Astrocyte of the spinal cord (primary cell): ENCODE measurements at places on chromosomes 2 and 18.
A peak's percentile ranks its signal among the peaks of the same experiment; 100 is the strongest.

- DNase-seq, result no peak
Measured at GRCh38 chr2:241088791-241089732, 13.0 kb downstream of the MTERF4 start.

DNA sequence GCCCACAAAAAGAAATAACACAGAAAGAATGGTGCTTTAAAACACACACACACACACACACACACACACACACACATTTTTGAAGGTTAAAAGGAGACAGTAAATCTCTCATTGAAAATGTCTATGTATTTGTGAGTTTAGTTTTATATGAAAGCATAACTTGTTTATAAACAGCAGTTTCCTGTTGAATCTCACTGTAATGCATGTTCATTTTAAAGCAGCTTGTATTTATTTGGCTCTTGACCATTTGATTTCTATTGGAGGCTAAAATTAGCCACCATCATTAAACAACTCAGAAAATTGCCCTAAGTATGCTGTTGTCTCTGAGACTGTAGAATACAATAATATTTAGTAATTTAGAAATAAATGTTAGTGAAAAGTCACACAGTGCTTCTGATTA is 95.0 kb downstream of the TMEM185B start:
- DNase-seq, result no peak

DNA sequence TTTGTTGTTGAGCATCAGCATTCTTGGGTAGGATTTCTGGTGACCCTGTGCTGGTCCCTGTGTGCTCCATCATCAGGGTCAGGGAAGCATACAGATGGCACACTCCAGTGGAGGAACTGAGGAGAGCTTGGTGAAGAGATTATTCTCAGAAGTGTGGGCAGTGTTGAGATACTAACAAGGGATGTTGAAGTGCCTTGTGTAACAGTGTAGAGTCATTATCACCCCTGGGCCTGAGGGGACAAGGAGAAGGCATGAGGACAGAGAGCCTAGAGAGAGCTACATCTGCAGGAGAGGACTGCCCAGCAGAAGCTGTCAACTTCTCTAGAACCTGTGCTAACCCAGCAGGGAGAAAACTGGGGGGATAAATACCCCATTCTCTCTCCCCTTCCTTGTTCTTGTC is 189.0 kb downstream of the PLCL1 start:
- no peak for DNase-seq

- DNase-seq, result no peak
Measured at GRCh38 chr2:30264274-30264673, 32.9 kb downstream of the LBH start.

DNA sequence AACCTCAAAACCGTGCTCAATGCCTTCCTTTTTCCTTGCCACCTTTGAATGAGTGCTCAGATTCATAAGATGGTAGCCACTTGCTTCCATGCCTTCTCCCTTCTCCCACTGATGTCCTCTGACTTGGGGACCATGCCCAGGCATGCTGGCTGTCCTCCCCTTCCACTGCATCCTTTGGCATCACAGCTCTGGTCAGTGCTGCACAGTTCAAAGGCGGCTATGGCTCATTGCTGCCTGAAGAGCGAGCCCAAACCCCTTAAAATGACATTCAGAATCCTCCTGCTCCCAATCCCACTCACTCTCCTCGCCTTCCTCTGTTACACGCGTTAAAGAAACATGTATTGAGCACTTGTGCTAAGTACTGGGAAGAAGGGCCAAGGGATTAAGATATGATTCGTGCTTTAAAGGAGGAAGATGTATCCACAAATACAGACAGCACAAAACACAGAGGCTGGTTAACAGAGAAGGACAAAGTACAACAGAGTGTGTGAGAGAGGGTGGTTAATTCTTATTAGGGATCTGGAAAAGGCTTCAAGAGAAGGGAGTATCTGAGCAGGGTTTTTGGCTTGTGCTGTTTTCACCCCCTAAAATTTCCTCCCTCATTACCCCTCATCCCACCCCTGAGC is 81.8 kb downstream of the CERKL start:
- DNase-seq, result no peak

DNA sequence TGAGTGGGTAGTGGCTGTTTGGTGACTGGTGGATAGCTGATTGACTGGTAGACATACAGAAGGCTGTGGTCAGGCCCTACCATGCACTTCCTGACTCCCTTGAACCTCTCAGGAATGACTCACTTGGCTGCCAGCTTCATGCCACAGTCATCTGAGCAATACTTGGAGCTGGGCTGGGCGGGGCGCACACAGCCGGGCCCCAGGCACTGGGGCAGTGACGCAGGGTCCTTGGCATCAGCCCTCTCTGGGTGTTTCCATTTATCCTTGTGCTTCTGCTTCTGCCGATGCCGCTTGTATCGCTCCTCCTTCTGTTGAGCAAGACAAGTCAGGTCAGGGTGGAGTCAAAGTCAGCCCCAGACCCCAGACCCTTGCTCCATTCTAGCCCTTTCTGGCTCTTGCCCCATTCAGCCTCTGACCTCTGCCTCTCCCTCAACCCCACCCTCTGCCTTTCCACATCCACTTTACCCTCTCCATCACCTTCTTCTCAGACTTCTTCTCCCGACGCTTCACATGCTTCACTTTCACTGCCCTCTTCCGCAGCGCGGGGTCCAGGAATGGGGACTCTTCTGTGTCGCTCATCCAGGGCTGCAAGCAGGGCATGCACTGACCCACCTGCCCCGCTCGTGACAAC is 3.0 kb upstream of the MBD1 start:
- DNase-seq, result peak; percentile 2

DNA sequence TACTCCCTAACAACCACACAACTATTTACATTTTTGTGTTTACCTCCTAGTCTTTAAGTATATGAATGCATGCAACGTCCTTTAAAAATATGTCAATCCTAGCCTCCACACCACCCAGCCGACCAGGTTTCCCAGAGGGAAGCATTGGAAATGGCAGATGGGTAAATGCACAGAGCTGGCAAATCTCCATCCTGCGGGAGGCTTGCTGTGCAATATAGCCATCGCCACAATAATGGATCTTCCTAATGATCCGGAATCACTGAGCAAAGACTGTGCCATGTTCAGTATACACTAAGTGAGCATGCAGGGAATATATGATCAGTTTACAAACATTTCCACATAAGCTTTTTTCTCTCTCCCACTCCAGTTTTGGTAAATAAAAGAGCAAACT is 131.8 kb downstream of the NEDD4L start:
- DNase-seq, result no peak

DNA sequence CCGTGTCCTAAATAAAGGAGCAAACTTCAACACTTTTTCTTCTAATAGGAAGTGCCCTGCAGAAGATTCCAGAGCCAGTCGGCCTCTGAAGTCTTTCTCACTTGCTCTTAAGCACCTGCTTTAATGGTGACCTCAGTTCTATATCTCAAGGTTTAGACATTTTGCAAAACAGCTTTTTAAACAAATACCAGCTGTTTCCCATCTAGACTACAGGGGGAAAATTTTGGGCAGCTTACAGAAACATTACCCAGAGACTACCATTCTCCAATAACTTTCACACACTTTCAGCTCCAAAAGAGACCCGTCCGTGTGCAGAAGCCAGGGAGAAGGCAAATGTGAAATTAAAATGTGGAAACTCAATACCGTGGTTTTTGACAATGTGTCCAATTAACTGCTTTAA is 285.3 kb upstream of the CCDC68 start:
- DNase-seq, result no peak

DNA sequence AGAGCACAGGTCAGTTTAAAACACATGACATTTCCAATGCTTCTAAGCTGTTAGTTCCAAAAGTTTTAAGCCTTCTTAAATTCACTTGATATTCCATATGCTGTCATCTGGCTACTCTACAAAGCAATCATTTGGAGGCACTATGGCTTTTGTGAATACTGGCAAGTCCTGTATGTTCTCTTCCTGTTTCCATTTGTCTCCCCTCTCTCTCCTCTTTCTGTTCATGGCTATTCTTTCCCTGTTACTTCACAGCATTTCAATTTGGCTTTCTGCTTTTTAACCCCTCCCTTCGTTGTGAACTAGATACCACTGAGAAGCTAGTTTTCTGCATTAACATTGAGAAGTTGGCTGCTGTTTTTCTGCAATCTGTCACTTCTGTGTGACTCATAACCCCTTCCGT is 1337.2 kb upstream of the CELF4 start:
- no peak for DNase-seq

DNA sequence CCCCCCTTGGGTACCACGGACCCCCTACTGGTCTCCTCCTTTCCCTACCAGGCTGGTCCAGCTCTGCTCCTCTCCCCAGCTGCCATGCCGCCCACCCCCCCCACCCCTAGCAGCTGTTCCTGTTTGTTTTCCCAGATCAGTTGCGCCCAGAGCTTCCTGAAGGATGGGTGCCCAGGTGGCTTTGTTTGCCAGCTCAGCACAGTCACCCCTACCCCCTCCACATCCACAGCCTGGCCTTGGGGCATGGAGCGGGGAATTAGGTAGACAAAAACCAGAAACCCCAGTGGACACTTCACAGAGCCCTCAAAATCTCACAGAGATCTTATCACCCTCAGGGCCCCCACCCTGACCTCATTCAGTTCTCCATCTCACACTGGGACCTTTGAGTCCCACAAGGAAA is 3.7 kb upstream of the CRYBA2 start:
- no peak for DNase-seq

DNA sequence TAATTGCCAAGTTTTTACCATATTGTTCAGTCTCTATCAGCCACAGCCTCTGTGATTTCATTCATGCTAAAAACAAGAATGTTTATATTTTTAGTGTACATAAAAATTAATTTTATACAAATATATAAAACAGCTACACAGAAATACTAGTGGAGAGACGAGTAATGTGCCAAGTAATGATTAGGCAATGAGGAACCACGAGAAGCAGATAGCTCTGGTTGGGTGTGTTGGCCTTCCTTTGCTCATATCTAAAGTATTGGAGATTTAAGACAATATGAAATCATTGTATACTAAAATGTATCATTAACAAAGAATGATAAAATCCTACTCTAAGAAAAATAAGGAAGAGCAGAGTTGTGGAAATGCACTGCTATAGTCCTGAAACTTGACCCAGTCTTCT is 326.7 kb downstream of the AGAP1 start:
- no peak for DNase-seq

GRCh38 chr18:30971338-30971956 is 71.1 kb downstream of the DSC3 start:
- DNase-seq, result peak; percentile 57

GRCh38 chr2:236828820-236829219 is 256.9 kb upstream of the COPS8 start:
- DNase-seq, result no peak

- DNase-seq, result no peak
Measured at GRCh38 chr18:43793910-43794309, 516.6 kb upstream of the SYT4 start.

DNA sequence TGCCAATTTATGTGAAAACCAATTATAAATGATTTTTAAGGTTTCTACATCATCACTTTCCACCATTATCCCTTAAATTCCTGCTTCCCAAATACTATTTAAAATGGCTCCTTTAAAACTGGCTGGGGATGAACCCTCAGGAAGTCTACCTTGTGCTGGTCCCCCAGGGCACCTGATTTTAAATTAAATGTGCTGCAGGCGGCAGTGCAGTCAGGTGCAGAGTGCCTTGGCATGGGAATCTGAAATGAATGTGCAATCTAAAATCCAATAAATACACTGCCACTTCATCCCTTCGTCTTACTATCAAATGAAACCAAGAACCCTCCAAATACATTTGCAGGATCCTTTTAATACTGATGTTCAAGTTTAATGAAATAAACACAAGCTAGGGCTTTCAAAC is 61.8 kb downstream of the C2orf76 start:
- DNase-seq, result no peak

DNA sequence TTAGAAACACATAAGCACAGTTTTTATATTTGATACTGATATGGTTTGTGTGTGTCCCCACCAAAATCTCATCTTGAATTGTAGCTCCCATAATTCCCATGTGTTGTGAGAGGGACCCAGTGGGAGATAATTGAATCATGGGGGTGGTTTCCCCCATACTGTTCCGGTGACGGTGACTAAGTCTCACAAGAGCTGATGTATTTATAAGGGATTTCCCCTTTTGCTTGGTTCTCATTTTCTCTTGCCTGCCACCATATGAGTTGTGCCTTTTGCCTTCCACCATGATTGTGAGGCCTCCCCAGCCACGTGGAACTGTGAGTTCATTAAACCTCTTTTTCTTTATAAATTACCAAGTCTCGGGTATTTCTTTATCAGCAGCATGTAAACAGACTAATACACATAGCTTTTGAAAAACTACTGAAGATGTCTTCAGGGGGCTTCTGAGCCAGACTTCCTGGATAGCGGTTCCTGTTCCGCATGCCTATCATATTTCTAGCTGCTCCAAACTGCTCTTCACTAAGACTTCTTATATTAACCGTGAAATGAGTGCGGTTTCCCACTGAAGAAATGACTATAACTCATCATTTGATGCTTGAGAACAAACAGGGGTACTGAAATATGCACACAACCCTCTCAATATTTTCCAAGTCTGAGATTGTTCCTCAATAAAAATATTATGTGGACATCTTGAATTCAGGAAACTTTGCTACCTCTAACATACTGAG is 75.8 kb downstream of the SPHKAP start:
- no peak for DNase-seq

DNA sequence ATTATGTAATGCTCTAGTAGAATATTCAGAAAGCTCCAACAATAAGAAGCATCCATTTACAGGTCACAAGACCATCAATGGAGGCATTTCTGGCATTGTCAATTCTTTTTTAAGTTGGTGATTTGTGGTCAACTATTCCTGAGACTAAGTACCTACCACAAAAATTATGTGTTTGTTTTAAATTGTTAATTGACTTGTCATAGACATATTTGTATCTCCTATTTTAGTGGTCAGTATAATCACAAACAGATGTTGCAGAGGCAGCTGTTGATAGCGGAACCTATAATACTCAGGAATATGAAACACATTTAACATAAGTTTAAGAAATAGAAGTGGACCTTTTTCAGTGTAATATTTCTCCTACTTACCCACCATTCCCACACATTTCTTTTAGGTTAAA is 430.1 kb downstream of the CCDC85A start:
- peak; percentile 4 for DNase-seq

GRCh38 chr2:120667981-120668380 is 67.7 kb upstream of the GLI2 start:
- no peak for DNase-seq

DNA sequence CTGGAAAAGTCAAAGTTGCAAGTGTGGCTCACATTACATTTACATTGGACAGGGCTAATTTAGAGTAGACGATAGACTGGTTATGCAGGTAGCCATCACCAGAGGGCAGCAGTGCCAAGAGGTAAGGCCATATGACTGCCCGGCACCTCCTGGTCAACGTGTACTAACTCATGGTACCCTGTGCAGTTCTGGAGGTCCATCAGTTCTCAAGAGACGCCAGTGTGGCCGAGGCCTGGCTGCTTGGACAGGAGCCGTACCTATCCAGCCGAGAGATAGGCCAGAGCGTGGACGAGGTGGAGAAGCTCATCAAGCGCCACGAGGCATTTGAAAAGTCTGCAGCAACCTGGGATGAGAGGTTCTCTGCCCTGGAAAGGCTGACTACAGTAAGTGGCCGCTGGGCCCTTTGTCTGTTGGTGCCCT is 65.8 kb upstream of the EML6 start:
- DNase-seq, result peak; percentile 50
